Stimulated activated CD8-positive, alpha-beta memory T cell treated with anti-CD3 and anti-CD28 coated beads, Interleukin-7, amount 100 ng/mL, for 48 hours (primary cell): ENCODE measurements at places on chromosomes 3 and 15.
A peak's percentile ranks its signal among the peaks of the same experiment; 100 is the strongest.

DNA sequence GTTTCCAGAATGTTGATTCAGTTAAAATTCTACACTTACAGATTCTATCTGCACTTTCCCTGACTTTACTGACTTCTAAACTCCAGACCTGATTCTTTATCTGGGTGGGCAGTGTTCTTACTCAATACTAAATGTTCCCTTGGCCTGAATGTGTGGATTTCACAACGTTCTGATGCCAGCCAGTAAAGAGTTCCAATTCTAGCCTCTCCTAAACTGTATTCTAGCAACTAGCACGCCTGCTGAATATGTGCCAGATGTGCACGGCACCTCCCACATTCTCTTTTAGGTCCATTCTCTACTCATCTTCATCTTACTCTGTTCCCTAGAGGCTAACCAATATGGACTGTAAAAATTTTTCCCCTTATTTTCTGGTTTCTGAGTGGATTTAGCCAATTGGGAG, 479.5 kb upstream of the AGTR1 start:
- no peak for DNase-seq

- no peak for DNase-seq
These were observed 784.0 kb downstream of the ZPLD1 start for GRCh38 chr3:103218793-103219192.

DNA sequence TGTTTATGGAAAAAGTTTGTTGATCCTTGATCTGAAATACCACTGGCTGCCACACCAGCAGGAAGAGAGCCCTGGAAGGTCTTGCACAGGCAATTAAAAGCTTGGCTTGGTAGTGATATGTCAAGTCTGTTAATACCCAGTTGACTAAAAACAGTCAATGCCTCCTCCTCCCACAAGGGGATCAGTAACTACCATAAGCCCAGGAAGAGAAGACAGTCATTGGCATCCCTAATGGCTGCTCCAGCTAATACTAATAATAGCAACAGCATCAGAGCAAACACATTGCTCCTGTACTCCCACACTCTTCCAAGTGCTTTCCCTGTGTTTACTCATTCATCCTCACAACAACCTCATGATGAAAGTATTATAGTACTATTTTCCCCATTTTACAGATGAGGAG, 528.6 kb downstream of the TAFA4 start:
- DNase-seq, result no peak

DNA sequence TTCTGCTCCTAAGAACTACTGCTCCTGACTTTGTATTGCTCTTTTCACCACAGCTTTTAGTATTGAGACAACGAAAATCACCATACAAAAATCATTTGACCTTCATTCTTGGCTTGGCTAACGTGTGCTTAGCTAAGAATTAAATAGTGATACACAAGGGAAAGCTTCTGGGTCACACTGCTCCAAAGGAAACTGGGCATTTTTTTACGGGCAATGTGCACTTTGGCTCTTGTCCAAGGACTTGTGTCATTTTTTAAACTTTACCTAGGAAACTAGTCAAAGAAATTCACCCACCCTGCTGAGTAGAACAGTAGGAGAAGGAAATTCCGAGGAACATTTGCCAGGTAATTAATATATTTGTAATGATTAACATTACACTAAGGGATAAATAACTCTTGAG, 19.8 kb downstream of the WDR72 start:
- no peak for DNase-seq

GRCh38 chr15:30827625-30828303, 76.0 kb upstream of the FAN1 start:
- DNase-seq, result no peak

DNA sequence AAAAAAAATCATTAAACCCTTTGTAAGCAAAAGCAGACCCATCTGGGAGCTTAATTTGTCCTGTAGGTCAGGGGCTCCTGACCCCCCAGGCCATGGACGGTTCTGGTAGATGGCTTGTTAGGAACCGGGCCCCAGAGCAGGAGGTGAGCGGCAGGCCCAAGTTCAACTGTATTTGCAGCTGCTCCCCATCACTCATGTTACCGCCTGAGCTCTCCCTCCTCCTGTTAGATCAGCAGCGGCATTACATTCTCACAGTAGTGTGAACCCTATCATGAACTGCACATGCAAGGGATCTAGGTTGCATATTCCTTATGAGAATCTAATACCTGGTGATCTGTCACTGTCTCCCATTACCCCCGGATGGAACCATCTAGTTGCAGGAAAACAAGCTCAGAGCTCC, 60.7 kb downstream of the FSIP1 start:
- DNase-seq, result no peak

GRCh38 chr15:71043373-71043772, 71.9 kb upstream of the THSD4 start:
- no peak for DNase-seq

DNA sequence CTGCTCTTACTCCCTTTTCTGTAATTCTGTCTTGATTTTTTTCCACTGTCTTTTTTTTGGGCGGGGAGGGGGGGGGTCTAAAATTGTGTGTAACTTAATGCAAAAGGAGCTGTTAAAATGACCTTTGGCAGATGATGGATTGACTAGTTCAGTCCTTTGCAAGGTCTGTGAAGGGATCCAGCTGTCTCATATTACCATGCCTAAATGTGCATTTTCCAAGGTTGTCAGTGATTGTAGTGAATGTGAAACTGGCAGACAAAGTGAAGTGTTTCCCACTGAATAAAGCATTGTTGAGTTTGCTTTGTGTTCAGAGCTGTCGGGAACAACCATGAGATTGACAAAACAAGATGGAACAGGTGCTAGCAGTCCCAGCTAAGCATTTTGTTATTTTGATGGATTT, 110.1 kb upstream of the SKOR1 start:
- no peak for DNase-seq

GRCh38 chr3:107959550-107960154, 131.2 kb downstream of the CD47 start:
- no peak for DNase-seq

- DNase-seq, result no peak
These were observed 16.0 kb upstream of the SCAP start for GRCh38 chr3:47491777-47492176.

GRCh38 chr3:165192610-165193192, 3.5 kb downstream of the SLITRK3 start:
- no peak for DNase-seq

DNA sequence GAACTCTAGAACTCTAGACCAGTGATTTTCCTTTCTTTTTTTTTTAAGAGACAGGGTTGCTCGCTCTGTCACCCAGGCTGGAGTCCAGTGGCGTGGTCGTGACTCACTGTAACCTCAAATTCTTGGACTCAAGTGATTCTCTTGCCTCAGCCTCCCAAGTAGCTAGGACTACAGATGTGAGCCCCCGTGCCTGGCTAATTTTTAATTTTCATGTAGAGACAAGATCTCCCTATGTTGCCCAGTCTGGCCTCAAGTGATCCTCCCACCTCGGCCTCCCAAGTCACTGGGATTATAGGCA, 359.6 kb downstream of the SHQ1 start:
- DNase-seq, result no peak

GRCh38 chr15:57395292-57395691, 19.0 kb downstream of the CGNL1 start:
- no peak for DNase-seq

DNA sequence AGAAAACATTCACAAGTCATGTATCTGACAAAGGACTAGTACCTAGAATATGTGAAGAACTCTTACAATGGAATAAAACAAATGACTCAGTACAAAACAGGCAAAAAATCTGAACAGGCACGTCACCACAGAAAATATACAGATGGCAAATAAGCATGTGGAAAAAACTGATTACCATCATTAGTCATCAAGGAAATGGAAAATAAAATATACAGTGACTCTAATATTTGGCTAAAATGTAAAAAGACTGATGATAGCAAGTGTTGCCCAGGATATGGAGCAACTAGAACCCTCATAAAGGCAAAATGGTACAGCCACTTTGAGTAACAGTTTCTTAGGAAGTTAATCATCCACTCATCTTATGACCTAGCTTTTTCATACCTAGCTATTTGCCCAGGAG, 95.8 kb upstream of the ABHD17C start:
- no peak for DNase-seq

DNA sequence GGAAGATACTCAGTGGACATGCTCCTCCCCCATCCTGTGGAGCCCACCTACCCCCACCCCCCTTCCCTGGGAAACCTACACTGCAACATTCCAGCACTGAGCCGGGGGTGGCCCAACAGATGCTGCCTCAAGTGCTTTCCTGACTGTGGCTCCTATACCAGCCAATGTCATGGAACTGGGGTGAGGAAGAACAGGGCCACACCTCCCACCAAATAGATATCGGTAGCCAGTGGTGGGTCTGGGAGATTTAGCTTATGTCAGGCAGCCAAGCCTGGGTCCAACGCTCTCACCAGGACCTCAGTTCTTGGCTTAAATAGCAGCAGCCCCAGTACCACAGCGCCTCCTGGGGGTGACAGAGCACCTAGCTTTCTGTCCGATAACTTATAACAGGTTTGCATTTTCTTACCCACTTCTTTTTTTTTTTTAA, 30.3 kb downstream of the CDC25A start:
- DNase-seq, result peak; percentile 2

GRCh38 chr3:11477407-11477911, 166.3 kb downstream of the VGLL4 start:
- no peak for DNase-seq

GRCh38 chr3:38354588-38355330, 8.2 kb downstream of the XYLB start:
- no peak for DNase-seq

DNA sequence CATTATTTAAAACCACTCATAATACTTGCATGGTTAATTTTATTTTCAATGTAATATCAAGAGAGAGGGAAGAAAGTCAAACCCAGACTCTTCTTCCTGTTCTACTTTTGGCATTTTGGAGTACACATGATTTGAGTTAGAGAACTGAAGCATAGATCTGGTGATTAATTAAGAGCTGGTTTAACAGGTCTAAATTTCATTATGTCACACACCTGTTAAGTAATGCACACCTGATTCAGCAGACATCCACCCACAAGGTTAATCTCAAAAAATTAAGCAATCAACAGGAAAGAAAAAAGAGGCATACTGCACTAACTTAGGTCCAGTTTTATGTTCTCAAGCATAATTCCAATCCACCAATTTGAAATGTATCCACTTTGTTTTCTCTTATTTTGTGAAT, 101.1 kb upstream of the ICE2 start:
- no peak for DNase-seq

DNA sequence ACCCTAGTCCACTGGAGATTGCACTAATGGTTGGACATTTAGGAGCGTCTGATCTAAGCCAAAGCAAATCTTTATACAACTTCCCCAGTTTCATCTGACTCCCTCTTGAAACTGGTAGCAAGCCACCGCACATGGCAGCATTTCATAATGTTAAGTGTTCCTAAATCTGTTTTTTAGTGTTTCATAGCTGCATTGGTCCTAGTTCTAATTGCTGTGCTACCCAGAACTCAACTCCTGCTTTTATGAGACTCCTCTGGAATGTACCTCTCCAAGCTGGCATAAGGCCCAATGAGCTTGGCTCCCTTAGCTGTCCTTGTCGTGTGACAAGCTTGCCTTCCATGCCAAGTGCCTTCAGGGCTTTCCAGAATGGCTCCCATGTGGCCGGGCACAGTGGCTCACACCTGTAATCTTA, 65.3 kb upstream of the FLNB start:
- no peak for DNase-seq

- peak; percentile 73 for DNase-seq
These were observed 27.6 kb upstream of the ANKDD1A start for GRCh38 chr15:64883997-64884511.

DNA sequence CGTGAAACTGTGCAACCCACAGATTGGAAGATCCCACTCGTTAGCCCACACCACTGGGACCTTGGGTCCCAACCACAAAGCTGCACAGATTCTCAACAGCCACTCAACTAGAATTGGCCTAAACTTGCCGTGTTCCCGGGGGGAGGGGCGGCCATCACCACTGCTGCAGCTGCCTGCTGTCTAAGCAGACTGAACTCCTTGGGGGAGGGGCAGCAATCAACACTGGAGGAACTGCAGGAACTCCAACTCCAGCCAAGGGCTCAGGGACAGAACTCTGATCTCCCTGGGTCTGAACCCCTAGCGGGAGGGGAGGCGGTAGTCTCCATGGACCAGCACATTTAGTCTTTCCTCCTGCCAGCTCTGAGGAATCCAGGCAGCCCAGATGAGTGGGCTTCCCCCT, 205.9 kb downstream of the RSL24D1 start:
- no peak for DNase-seq

DNA sequence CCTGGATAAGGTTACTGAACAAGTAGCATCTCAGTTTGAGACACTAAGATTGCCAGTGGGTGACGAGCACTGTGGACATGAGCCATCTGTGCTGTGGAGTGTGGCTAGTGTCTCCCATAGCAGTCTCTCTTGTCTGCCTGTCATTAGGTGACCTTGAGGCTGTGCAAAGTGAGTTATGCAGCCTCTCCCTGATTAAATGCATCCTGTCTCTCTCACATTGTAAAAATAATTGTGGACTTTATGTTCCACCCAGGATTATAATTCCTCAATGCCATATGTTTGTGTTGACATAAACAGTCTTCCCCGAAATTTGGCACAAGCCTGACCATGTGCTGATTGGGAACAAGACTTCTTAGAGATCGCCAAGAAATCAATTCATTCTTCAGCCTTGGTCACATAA, 168.9 kb downstream of the MYRIP start:
- DNase-seq, result no peak

DNA sequence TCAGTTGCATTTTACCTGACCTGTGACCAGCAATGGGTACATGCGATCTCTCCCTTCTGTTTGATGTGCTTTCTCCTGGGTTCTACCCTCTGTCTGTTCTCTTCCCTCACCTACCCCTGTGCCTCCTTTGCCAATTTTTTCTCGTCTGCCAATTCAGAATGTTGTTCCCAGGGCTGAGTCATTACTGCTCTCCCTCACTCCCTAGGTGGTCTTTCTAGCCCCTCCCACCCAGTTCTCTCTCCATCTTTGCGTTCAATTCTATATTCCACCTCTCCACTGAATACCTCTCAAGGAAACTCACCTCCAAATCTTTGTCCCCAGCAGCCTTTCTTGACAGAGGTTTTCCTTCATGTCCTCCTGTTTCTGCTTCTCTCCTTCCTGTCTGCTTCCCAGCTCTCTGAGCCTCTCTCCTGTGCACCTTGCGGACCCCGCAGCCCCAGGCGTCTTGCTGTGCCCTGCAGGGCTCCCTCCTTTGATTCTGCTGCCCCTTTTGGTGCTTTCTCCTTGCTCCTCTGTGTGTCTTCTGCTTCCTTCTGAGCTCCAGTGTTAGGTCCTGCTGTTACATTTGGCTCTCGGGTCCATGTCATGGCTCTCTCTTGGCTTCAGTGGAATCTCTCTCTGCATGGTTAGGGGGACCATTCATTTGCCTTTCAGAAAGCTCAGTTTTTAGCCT, 398.2 kb upstream of the TPM1 start:
- no peak for DNase-seq

GRCh38 chr15:84766461-84767035, 18.2 kb downstream of the ZNF592 start:
- DNase-seq, result no peak

DNA sequence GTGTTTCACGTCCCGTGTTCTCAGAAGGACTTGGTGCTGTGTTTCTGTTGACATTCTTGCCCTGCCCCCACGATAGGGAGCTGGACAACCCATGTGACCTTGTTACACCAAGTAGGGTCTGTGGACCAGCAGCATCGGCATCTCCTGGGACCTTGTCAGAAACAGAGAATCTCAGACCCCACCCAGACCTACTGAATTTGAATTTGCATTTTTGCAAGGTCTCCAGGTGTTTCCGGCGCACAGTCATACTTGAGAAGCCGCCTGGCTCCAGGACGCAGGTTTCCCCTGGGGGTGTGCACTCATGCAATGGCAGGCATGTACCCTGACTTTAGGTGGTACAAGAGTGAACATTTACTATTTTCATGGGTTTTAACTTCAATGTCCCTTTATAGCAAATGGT, 117.9 kb downstream of the TLE3 start:
- no peak for DNase-seq
